ENCODE measurements at places on chromosomes 5 and 9. TPM values are rescaled to one million over a fixed set of nuclear protein-coding genes. Genes with fewer than 3 reads are reported as not detected.

FAM153A gene
- not detected for total RNA-seq

PDLIM4 gene
- 53.3 TPM for total RNA-seq

PFN3 gene
- not detected for total RNA-seq

ST6GALNAC6 gene
- 39.3 TPM for total RNA-seq

CEL gene
- total RNA-seq, result 0.18 TPM

PTBP3 gene
- total RNA-seq, result 13.0 TPM

DBH gene
- not detected for total RNA-seq

GARIN3 gene
- not detected for total RNA-seq

DELE1 gene
- total RNA-seq, result 32.7 TPM
